Cerebellar nuclear complex (tissue), 1 donor: ENCODE measurements at places on chromosomes 4 and X.

DNA sequence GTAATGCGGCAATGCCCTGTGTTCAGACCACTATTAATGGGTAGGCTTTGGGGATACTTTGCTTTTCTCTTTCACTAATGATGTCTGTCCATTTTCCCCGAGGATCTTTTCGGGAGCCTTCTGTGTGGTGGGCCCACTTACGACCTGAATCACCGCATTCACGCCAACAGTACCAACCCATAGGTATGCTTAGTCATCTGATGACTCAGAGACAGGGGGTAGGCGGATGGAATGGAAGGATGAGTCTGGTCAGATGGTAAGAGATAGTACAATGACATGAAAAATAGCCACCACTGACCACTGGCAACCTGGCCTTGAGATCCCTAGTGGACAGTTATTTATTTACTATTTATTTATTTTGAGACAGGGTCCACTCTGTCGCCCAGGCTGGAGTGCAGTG, 76.0 kb upstream of the DHRSX start:
- no peak for DNase-seq

GRCh38 chr4:147975933-147976928, 244.3 kb downstream of the ARHGAP10 start:
- no peak for DNase-seq

GRCh38 chrX:138954976-138955375, 243.5 kb upstream of the FGF13 start:
- DNase-seq: no peak

- no peak for DNase-seq
These were observed 14.6 kb downstream of the GRXCR1 start for GRCh38 chr4:42906891-42907759.

- no peak for DNase-seq
These were observed 1278.6 kb downstream of the PCDH7 start for GRCh38 chr4:31998807-31999206.

DNA sequence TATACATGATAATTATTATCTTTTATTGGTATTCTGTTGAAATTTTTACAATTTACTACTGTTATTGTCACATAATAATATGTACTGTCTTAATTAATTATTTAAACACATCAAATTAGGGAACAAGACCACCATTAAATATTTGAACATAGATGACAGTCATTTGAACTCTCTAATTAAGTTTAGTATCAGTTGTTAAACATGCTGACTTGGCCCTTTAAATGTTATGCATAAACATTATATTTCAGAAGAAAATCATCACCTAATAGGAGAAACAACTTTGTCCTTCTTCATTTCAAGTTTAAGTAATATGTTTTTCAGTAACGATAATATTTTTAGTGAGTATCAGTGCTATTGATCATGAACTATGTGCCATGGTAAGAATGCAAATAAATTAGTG, 623.5 kb upstream of the GNPDA2 start:
- no peak for DNase-seq

- no peak for DNase-seq
These were observed 22.4 kb downstream of the PCDH18 start for GRCh38 chr4:137509855-137510282.
